ENCODE measurements at places on chromosomes 4 and X.

- H3K4me3 ChIP-seq: peak overlapping the region; percentile 92
- no peaks in the 10 kb centered on the region for H3K36me3 ChIP-seq
- H3K4me1 ChIP-seq: peaks cover 36% of the 10 kb centered on the region
Observed at GRCh38 chr4:103425406-103425805, 227.3 kb upstream of the CENPE start.

- no peak overlapping the region for H3K27ac ChIP-seq
- no peak overlapping the region for H3K4me3 ChIP-seq
- DNase-seq: no peak
- H3K27me3 ChIP-seq: no peaks in the 10 kb centered on the region
- no peaks in the 10 kb centered on the region for H3K36me3 ChIP-seq
Observed at GRCh38 chrX:15619053-15619755, 18.4 kb upstream of the ACE2 start.

GRCh38 chrX:111661241-111661640, 19.7 kb upstream of the ALG13 start:
- no peak overlapping the region for H3K27ac ChIP-seq
- no peaks in the 10 kb centered on the region for H3K4me1 ChIP-seq
- H3K4me3 ChIP-seq: no peak overlapping the region
- no peaks in the 10 kb centered on the region for H3K27me3 ChIP-seq
- no peak for DNase-seq

DNA sequence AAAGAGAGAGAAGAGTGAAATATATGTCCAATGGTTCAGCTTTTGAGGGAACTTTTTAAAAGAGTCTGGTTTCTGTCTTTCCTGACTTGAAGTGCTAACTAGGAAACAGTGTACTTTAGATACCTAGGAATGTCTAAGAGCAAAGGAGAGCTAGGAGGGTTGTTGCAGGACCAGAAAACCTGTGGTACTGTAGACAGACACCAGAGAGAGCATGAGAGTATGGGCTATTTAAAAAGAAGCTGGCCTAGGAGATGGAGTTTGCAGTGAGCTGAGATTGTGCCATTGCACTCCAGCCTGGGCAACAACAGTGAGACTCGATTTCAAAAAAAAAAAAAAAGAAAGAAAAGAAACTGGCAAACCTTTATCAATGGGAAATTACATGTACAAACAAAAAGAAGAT, 223.9 kb downstream of the FAT4 start:
- no peaks in the 10 kb centered on the region for H3K36me3 ChIP-seq
- H3K4me3 ChIP-seq: no peak overlapping the region
- DNase-seq: no peak
- H3K27ac ChIP-seq: no peak overlapping the region
- H3K4me1 ChIP-seq: no peaks in the 10 kb centered on the region

DNA sequence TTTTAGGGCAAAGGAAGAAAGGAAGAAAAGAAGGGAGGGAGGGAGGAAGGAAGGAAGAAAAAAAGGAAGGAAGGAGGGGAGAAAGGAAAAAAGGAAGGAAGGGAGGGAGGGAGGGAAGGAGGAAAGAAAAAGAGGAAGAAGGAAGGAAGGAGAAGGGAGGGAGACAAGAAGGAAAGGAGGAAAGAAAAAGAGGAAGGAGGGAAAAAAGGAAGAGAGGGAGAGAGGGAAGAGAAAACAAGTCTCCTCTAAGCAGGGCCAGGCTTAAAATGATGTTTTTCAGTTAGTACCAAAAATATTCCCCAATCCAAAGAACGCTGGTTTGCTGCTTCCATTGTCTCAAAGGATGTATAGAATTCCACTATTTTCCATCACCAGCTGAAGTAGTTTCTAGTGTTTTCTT, 2.0 kb downstream of the TIGD4 start:
- H3K4me1 ChIP-seq: peaks cover 23% of the 10 kb centered on the region
- H3K27ac ChIP-seq: no peak overlapping the region
- H3K4me3 ChIP-seq: no peak overlapping the region
- no peaks in the 10 kb centered on the region for H3K36me3 ChIP-seq
- H3K27me3 ChIP-seq: no peaks in the 10 kb centered on the region

DNA sequence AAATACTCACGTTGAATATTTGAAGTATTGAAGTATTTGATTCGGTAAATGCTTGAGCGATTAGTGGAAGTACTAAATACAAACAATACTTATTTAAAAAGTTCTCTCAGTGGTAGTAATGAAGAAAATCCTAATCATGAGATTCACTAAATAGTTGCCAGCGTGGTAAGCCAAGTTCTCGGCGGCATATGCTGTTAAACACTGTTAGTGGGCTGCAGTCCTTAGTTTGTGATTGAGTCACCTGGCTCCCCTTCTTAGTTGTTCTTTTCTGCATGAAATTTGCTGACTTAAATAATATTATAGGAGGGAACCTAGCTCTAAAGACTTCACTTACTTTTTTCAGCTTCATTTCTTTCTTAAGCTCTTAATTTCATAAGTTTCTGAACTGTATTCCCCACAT, 51.4 kb downstream of the STIM2 start:
- H3K4me1 ChIP-seq: peaks cover 2% of the 10 kb centered on the region
- H3K4me3 ChIP-seq: no peak overlapping the region
- H3K36me3 ChIP-seq: peaks cover 2% of the 10 kb centered on the region
- no peaks in the 10 kb centered on the region for H3K27me3 ChIP-seq
- H3K27ac ChIP-seq: no peak overlapping the region

DNA sequence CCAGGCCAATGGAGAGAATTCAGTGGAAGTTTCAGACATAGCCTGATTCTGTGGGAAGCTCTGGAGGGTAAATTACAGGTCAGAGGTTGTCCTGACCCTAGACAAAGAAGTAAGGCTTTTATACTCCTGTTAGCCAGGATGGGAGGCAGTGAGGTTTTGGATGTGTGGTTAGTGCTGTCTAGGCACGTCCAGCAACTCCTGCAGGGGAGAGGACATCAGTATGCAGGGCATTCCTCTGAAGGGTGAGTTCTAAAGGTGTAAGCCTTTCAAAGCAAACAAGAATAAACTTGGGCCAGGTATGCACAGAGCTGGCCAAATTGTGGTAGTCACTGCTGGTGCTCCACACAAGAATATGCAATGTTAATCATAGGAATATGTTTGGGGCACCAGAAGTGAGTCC, 562.5 kb downstream of the CCSER1 start:
- DNase-seq: no peak
- H3K36me3 ChIP-seq: no peaks in the 10 kb centered on the region
- H3K27me3 ChIP-seq: no peaks in the 10 kb centered on the region
- H3K4me3 ChIP-seq: no peak overlapping the region
- no peak overlapping the region for H3K27ac ChIP-seq

DNA sequence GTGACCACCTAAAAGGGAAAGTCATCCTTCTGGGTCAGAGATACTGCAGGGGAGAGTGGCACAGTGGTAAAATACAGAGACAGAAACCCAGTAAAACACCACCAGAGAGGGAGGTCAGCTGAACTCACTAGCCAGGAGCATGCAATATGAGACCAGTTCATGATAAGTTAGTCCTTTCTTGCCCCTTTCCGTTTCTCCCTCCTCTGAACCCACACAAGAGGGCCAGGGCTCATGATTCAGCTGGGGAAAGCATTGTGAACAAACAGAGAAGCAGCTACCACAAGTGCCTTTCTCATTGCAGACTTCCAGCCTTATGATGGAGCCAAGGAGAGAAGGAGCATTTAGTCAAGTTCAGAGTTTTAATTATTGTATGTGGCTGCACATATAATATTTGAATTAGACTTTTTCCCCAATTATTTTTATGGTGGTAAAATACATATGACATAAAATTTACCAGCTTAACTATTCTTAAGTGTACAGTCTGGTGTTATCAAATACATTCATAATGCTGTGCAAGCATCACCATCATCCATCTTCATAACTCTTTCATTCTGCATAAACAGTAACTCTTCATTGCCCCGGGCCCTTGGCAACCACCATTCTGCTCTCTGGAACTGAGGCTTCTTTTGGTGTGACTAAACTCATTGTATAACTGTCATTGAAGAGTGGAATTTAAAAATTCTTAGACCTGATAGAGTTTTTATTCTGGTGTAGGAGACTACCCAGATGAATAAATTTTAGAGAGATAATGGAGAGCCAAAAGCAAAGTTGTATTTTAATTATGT, 114.6 kb downstream of the DDIT4L start:
- H3K4me1 ChIP-seq: no peaks in the 10 kb centered on the region
- H3K27me3 ChIP-seq: no peaks in the 10 kb centered on the region
- H3K36me3 ChIP-seq: no peaks in the 10 kb centered on the region
- no peak overlapping the region for H3K27ac ChIP-seq

DNA sequence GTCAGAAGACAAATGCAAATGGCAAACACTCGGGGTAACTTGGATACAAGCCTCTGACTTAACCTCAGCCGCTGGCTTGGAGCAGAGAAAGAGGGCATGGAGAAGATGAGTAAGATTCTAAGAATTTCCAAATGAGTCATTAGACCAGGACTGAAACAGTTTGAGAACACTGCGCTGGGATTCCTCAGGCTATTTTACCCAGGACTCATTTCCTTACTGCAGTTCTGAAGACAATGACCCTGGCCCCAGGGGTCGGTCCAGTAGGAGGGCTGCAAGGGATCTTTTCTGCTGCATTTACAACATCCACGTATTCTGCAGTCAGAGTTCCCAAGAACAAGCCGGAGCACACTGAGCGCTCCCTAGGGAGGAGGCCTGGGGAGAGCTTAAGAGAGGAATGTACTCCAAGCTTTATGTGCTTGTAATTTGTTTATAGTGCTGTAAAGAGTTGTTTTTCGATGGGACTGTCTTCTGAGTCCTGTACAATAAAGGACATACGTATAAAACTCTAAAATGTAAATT, 27.3 kb upstream of the SORBS2 start:
- H3K36me3 ChIP-seq: no peaks in the 10 kb centered on the region
- peaks cover 8% of the 10 kb centered on the region for H3K4me1 ChIP-seq
- no peak overlapping the region for H3K27ac ChIP-seq
- DNase-seq: no peak

DNA sequence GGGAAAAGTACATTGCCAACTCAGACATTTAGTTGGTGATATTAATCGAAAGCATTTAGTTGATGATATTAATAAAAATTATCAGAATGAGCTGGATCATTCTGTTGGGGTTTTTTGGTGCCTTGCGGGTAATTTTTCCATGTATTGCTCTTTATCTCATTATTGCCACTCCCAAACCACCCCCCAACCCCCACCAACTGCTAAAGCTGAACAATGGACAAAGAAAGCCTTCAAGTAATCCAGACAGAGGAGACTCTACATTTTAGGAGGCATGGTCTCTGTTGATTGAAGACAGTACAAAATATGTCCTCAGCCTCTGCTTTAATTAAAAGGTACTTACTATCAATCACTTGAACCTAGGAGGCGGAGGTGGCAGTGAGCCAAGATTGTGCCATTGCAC, 22.5 kb downstream of the PDK3 start:
- no peak overlapping the region for H3K27ac ChIP-seq
- no peaks in the 10 kb centered on the region for H3K36me3 ChIP-seq
- peaks cover 4% of the 10 kb centered on the region for H3K4me1 ChIP-seq
- H3K27me3 ChIP-seq: no peaks in the 10 kb centered on the region
- no peak overlapping the region for H3K4me3 ChIP-seq

- no peaks in the 10 kb centered on the region for H3K36me3 ChIP-seq
- H3K4me3 ChIP-seq: no peak overlapping the region
- H3K27ac ChIP-seq: no peak overlapping the region
- DNase-seq: no peak
Observed at GRCh38 chr4:183499801-183500200, 5.1 kb upstream of the ING2 start.

GRCh38 chr4:146960634-146961033, 15.0 kb upstream of the TTC29 start:
- H3K27ac ChIP-seq: no peak overlapping the region
- peaks cover 6% of the 10 kb centered on the region for H3K27me3 ChIP-seq
- no peaks in the 10 kb centered on the region for H3K36me3 ChIP-seq
- H3K4me1 ChIP-seq: no peaks in the 10 kb centered on the region
- no peak for DNase-seq

DNA sequence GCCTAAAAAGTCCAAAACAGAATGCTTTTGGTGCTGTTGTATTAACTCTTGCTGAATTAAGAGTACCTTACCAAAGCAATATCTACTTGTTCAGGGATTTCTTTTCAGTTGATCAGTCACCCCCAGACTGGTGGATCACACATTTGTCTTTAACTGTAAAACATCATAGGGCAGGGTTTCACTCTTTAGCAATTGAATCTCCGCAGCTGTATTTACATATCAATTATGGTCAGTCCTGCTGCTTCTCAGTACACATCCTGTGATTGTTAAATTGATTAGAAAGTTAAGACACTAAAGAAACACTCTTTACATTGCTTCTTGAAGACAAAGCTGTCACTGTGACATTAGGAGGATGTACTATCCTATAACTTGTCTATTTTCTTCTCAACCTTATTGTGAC, 277.1 kb upstream of the ADGRL3 start:
- no peaks in the 10 kb centered on the region for H3K4me1 ChIP-seq
- no peak overlapping the region for H3K27ac ChIP-seq
- no peaks in the 10 kb centered on the region for H3K27me3 ChIP-seq
- H3K36me3 ChIP-seq: no peaks in the 10 kb centered on the region
- no peak overlapping the region for H3K4me3 ChIP-seq

DNA sequence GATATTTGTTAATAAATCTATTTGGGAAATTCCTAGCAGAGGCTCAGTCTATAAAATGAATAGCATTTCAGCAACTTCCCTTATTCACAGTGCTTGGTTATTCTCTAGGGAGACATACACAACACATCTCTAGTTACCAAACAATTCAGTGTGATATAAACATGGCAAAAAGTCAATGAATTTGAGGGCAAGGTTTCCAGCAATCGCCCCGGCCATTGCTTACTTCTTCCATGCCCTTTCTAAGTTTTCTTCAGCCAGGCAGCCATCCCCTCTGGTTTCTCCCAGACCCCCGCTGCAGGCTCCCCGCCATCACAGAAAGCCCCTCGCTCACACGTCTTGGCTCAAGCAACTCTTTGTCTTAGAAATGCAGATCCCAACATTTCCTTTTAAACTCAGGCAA, 4.4 kb downstream of the TLR7 start:
- no peak overlapping the region for H3K27ac ChIP-seq
- no peak overlapping the region for H3K4me3 ChIP-seq
- DNase-seq: no peak
- H3K4me1 ChIP-seq: no peaks in the 10 kb centered on the region
- no peaks in the 10 kb centered on the region for H3K36me3 ChIP-seq

DNA sequence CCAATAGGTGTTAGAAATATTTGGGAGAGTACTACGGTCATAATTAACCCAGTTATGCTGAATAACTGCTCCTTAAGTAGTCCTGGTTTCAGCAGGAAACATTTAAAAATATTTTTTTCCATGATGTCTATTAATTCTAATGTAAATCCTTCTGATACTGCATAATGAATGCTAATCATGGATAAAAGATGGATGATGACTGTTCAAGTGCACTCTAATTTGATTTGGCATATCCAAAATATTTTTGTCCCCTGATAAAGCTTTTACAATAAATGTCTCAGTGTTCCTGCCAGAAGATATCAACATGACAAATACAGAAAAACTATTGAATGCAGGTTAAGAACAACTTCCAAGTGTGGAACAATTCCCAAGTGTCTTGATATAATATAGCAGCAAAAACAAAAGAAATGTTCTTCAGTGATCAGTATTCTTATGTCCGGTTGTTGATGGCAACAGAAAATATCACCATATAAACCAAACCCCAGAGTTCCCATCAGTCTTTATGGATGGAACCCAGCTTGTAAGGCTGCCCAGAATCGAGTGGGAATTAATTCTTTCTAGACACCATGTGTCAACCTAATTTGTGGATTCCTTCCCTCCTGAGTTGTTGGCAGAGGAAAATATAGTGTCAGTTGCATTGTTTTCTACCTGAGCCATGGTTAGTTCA, 205.4 kb upstream of the GK2 start:
- no peaks in the 10 kb centered on the region for H3K4me1 ChIP-seq
- no peaks in the 10 kb centered on the region for H3K27me3 ChIP-seq
- no peak overlapping the region for H3K27ac ChIP-seq
- no peak for DNase-seq
- no peak overlapping the region for H3K4me3 ChIP-seq

- H3K36me3 ChIP-seq: peaks cover 10% of the 10 kb centered on the region
- H3K27me3 ChIP-seq: no peaks in the 10 kb centered on the region
- DNase-seq: no peak
Observed at GRCh38 chr4:7001271-7001670, 41.9 kb upstream of the TADA2B start.

All from liver (tissue), 10 donors.